RWPE2 (cell line): ENCODE measurements at places on chromosomes 11 and 22.

- H3K4me1 ChIP-seq, result peaks cover 55% of the 10 kb centered on the region
- peak overlapping the region; percentile 96 for H3K27ac ChIP-seq
- peak; percentile 77 for DNase-seq
- H3K27me3 ChIP-seq, result no peaks in the 10 kb centered on the region
- peak overlapping the region; percentile 50 for H3K4me3 ChIP-seq
- peaks cover 18% of the 10 kb centered on the region for H3K36me3 ChIP-seq
Measured at GRCh38 chr22:46053563-46054090, 76.7 kb upstream of the WNT7B start.

- no peak overlapping the region for H3K4me3 ChIP-seq
- peaks cover 4% of the 10 kb centered on the region for H3K4me1 ChIP-seq
- no peak for DNase-seq
- peak overlapping the region; percentile 5 for H3K27ac ChIP-seq
Measured at GRCh38 chr11:62462508-62462892, 43.7 kb downstream of the SCGB1A1 start.

DNA sequence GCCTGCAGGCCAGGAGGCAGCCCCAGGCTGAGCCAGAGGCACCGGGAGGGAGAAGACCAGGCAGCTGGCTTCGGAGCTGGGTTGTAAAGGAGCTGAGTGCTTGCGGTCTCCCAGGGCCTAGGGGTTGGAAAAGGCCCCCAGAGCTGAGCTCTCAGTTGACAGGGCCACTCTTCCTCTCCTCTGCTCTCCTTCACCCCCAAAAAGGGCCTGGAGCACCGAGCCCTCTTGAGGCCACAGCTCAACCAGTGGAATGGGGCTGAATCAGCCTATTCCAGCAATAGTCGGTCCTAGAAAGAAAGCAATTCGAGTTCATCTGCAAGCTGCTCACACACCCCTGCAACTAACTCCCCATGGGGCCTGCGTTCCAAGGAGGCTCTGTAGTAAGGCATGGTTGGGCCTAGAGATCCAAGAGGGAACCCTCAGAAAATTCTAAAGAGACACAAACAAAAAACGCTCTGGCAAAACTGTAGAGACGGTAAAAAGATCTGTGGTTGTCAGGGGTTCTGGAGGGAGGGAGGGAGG is 205.0 kb downstream of the BUD13 start:
- H3K4me1 ChIP-seq, result no peaks in the 10 kb centered on the region
- no peaks in the 10 kb centered on the region for H3K36me3 ChIP-seq
- no peaks in the 10 kb centered on the region for H3K27me3 ChIP-seq

DNA sequence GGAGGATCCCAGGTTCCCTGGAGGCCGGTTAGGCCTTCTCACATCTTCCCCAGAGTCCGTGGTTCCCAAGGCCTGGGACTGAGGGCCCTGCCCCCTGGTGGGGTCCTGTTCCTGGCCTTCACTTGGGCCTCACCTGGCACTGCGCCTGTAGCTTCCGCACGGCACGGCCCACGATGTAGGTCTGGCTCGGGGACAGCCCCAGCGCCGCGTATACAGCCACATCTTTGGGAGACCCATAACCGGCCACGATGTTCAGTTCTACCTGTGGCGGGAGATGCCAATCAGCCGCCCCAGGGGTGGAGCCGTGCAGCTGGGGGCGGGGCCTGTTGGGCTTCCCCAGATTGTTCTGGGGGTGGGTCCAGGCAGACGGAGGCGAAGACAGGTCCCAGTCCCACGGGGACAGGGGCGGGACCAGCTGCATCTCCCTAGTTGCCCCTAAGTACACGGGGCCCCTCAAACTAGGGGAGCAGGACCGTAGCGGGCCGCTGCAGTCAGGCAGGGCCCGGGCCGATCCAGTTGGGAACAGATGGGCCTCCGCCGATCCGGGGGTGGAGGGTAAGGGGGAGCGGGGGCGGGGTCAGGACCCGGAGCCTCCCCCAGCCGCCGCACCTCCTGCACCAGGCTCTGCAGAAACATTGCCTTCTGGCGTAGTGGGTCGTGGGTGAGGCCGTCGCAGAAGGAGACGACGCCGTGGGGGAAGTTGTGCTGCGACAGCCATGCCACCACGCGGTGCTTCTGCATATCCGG is 10.1 kb downstream of the AIP start:
- no peaks in the 10 kb centered on the region for H3K4me1 ChIP-seq
- DNase-seq, result no peak
- peaks cover 37% of the 10 kb centered on the region for H3K36me3 ChIP-seq
- no peak overlapping the region for H3K4me3 ChIP-seq
- no peak overlapping the region for H3K27ac ChIP-seq

GRCh38 chr11:20670932-20671403 is 1.6 kb downstream of the NELL1 start:
- H3K27ac ChIP-seq, result no peak overlapping the region
- no peaks in the 10 kb centered on the region for H3K4me1 ChIP-seq
- no peak for DNase-seq
- no peak overlapping the region for H3K4me3 ChIP-seq

GRCh38 chr11:38005597-38005996 is 1407.6 kb upstream of the RAG2 start:
- no peaks in the 10 kb centered on the region for H3K27me3 ChIP-seq
- H3K4me3 ChIP-seq, result no peak overlapping the region
- no peaks in the 10 kb centered on the region for H3K36me3 ChIP-seq
- no peak overlapping the region for H3K27ac ChIP-seq

DNA sequence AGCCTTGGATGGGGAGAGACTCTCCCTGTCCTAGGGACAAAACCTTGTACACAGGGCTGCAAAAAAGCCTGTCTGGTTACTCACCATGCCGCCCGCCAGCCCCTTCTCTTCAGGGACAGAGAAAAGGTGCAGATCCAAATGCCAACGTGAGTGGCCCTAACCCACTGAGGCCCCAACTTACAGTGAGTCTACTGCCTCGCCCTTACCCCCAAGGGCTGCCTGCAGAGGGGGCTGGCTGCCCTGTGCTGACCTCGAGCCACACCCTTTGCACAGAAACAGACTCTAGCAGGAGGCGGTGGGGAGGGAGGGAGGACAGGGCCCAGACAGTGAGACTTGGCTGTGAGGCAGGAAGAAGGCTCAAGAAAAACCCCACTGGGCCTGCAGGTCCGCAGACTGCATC is 13.6 kb upstream of the CHST1 start:
- H3K36me3 ChIP-seq, result no peaks in the 10 kb centered on the region
- H3K4me3 ChIP-seq, result no peak overlapping the region
- no peaks in the 10 kb centered on the region for H3K4me1 ChIP-seq
- no peaks in the 10 kb centered on the region for H3K27me3 ChIP-seq

GRCh38 chr22:38429499-38430068 is 25.4 kb downstream of the KCNJ4 start:
- no peak overlapping the region for H3K4me3 ChIP-seq
- H3K4me1 ChIP-seq, result no peaks in the 10 kb centered on the region
- no peak for DNase-seq
- H3K36me3 ChIP-seq, result no peaks in the 10 kb centered on the region

GRCh38 chr11:73160005-73160760 is 18.1 kb upstream of the FCHSD2 start:
- DNase-seq, result no peak
- no peaks in the 10 kb centered on the region for H3K36me3 ChIP-seq
- H3K27ac ChIP-seq, result no peak overlapping the region
- no peak overlapping the region for H3K4me3 ChIP-seq

- DNase-seq, result no peak
- H3K27ac ChIP-seq, result peak overlapping the region; percentile 85
- H3K36me3 ChIP-seq, result peaks cover 50% of the 10 kb centered on the region
- H3K4me1 ChIP-seq, result peaks cover 23% of the 10 kb centered on the region
- no peak overlapping the region for H3K4me3 ChIP-seq
Measured at GRCh38 chr11:12902791-12903486, 106.2 kb upstream of the RASSF10 start.

DNA sequence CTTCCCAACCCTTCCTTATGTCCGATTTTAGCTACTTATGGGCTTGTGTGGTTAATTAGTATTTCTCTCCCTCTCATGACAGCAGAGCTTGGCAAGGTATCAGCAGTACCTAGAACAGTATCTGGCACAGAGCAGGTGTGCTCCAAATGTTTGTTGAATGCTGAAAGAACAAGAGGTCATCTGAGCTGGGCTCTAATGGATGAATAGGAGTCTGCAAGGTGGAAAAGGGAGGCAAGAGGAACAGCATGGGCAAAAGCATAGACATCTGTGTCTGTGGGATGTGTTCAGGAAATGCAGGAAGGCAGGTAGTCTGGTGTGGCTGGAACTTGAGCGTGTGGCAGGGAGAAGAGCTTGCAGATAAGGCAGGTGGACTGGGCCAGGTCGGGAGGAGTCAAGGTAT is 19.0 kb downstream of the PRG3 start:
- no peak for DNase-seq
- H3K27ac ChIP-seq, result no peak overlapping the region
- no peaks in the 10 kb centered on the region for H3K4me1 ChIP-seq
- H3K36me3 ChIP-seq, result no peaks in the 10 kb centered on the region

DNA sequence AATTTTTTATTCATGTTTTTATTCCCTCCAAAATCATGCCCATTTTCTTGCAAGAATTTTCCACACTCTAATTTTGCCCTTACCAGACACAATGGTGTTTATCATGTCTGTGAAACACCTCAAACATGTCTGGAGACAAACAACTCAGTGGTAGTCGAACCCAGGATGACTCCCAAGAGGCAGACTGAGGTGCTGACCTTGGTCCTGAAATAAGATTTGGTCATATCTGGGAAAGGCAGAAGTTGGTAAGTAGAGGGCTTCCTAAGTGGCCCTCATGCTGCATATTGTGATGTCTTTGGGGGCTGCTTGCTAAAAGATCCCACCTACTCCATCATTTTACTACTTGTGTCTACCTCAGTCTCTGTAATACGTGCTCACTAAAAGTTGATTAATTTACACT is 369.4 kb upstream of the ISX start:
- H3K4me1 ChIP-seq, result no peaks in the 10 kb centered on the region
- DNase-seq, result no peak
- H3K27me3 ChIP-seq, result no peaks in the 10 kb centered on the region
- no peaks in the 10 kb centered on the region for H3K36me3 ChIP-seq
- no peak overlapping the region for H3K27ac ChIP-seq
- H3K4me3 ChIP-seq, result no peak overlapping the region

DNA sequence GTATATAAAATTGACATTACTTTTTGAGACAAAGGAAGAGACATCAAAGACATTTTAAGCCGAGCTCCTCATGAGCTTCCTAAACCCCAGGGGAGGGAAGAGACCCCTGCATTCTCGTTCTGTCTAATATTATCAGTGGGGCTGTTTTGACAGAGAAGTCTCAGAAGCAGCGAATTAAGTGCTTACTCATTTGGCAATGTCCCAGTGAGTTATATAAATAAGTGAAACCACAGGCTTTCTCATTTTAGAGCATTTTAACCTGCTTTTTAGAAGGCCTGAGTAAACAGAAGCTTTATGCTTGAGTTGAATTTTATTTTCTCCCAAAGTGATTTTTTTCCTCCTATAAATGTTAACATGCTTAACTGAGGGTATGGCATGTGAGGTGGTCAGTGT is 23.2 kb upstream of the C1QTNF4 start:
- H3K4me1 ChIP-seq, result no peaks in the 10 kb centered on the region
- peaks cover 50% of the 10 kb centered on the region for H3K36me3 ChIP-seq
- no peaks in the 10 kb centered on the region for H3K27me3 ChIP-seq
- H3K4me3 ChIP-seq, result no peak overlapping the region

DNA sequence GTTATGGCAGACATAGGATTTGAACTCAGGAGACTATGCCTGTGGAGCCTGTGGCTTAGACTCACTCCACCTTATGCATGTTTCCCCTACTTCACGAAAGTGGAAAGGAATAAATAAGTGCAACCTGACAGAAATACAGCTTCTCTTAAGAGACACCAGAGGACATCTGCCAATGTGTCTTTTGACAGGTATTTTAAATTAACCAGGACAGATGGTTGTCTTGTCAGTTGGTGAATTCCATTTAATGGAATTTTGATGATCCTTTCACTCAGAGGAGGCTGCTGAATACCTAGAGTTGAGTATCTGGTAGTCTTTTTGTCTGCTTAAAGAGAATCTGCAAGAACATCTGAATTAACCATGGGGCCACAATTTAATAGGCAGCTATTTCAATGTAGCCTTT is 46.1 kb downstream of the NELL1 start:
- H3K36me3 ChIP-seq, result no peaks in the 10 kb centered on the region
- no peak overlapping the region for H3K27ac ChIP-seq
- DNase-seq, result no peak
- no peaks in the 10 kb centered on the region for H3K4me1 ChIP-seq
